RWPE1 (cell line): ENCODE measurements at places on chromosomes 1 and 21.

- peak; percentile 64 for DNase-seq
Measured at GRCh38 chr1:53541761-53542550, 82.8 kb downstream of the DMRTB1 start.

GRCh38 chr1:75690547-75690946, 34.0 kb upstream of the ACADM start:
- DNase-seq, result no peak

GRCh38 chr1:90694846-90695245, 22.3 kb downstream of the BARHL2 start:
- no peak for DNase-seq

DNA sequence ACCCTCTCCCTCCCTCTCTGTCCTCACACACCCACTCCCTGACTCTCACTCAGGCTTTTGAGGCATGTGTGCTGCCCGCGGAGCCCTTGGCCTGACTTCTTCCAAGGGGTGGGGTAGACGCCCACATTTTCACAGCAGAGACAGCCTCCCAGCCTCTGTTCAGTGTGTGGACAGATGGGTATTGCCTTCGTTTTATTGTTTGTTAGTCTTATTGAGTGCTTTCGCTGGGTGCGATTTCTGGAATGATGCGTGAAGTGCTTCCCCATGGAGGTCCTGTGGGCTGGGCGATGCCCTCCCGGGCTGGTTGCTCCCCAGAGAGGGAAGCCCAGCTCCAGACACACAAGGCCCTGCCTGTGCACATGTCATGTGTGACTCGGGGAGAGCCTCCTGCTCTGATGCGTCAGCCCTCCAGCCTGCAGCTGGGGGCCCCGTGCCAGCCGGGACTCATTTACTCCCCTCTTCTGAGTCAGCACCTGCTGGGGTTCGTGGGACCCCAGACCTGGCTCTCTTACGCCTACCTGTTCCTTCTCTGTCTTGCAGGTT, 14.7 kb downstream of the PDXK start:
- DNase-seq, result peak; percentile 38

DNA sequence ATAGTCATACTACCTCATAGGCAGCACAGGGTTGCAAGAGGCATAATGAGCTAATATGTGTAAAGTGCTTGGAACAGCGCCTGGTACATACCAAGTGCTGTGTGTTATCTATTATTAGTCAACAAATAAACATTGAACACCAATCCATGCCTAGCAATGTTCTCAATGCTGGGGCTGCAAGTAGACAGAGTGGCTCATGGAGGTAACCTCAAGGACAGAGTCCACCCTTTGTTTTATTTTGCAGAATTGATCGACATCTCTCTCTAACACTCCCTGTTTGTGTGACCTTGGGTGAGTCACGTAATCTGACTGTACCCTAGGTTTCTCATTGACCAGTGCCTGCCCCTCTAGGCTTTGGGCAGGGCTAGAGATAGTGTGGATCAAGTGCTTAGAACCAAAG, 164.0 kb upstream of the KLHDC7A start:
- no peak for DNase-seq

- no peak for DNase-seq
Measured at GRCh38 chr1:7589774-7590425, 181.2 kb upstream of the VAMP3 start.

DNA sequence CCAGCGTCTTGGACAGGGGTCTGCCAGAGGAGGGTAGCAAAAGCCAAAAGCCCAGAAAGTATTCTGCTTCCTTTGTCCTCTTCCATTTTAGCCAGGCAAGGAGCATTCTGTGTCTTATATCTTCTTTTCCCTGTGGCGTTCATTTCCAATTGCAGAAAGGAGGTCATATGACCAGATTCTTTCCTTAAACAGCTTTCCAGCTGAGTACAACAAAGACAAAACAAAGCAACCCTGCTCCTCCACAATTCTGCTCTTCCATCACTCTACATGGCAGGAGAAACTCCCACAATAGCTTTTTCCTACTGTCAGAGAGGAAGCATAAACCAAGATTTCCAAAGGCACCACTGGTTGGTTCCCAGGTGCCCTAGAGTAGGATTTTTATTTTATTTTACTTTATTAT, 19.7 kb downstream of the ENSA start:
- DNase-seq, result no peak

- no peak for DNase-seq
Measured at GRCh38 chr1:198176179-198176578, 19.4 kb downstream of the NEK7 start.

- no peak for DNase-seq
Measured at GRCh38 chr1:182450087-182450486, at the start of gene RGSL1. Gene RGSL1 (plus strand): TSS chr1:182450146. CDS start chr1:182450166, 20 bp downstream.

GRCh38 chr1:14281412-14281811, 317.1 kb upstream of the KAZN start:
- no peak for DNase-seq

GRCh38 chr1:225603538-225604354, 49.2 kb downstream of the ENAH start:
- peak; percentile 80 for DNase-seq

GRCh38 chr1:226633541-226634165, 85.1 kb downstream of the STUM start:
- DNase-seq, result no peak

DNA sequence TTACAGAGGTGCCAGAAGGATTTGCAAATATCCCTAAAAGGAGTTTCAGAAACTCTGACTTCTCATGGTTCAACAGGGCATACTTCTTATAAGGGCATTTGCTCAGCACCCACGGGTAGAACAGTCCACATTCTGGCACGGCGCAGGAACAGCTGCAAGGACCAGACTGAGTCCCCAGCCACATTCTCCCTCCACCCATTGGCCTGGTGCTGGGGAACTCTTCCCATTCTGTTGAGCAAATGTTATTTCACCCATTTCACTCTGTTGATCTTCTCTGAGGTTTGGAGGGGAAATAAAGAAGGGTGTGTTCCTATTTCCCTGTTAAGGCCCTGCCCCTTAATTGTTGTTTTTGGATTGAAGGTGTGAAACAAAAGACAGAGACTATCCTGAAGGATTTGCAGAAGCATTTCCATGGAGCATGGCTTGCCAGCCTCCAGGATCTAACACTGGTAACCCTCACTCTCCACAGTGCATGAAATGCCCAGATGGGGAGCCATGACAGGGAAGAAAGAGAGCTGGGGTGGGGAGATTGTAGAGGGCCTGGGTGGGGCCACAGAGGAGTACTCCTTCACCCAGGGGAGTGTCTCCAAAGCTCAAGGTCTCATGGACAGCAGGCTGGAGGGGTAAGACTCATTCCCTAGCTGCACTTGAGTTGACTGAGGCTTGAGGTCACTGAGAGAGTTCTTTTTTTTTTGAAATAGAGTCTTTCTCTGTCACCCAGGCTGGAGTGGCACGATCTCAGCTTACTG, 35.0 kb downstream of the INAVA start:
- DNase-seq, result no peak

DNA sequence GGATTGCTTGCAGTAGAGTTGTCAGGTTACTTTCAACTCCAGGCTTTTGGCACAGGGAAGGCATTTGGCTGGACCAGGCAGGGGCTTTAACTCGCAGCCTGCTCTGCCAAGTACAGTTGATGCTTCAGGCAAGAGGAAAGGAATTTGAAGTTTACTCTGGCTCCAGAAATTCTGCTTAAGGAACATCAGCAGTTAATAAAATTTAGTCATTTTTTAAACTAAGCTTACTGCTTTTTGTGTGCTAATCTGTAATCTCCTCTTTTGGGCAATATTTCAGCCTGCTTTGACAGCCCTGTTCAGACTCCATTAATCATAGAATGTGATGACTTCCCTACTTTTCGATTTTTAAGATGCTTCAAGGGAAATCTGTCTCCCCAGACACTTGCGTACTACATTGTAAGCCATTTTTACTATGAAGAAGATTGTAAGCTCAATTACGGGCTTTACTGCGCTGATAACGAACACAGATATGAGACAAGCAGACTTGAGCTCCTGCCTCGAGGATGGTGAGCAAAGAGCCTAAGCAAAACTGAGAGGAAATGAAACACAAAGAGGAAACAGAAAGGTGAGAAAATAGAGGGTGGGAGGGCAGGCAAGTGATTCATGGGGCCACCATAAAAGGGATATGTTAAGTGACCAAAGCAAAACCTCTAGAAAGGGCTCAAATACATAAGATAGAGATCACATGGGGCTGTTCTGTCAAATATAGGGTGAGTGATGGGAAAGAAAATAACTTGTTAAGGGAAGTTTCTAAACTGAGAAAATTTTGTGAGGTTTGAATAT, 76.6 kb upstream of the VAV3 start:
- DNase-seq, result no peak

DNA sequence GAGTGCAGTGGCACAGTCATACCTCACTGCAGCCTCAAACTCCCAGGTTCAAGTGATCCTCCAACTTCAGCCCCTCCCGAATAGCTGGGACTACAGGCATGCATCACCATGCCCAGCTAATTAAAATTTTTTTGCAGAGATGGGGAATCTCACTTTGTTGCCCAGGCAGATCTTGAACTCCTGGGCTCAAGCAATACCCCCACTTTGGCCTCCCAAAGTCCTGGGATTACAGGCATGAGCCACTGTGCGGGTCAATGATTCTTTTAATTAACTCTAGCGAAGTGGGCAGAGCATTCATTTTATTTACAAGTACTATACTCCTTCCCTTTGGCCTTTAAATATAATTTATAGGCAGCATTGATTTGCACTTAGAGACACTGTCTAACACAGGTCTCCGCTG, 2.5 kb upstream of the OTUD3 start:
- no peak for DNase-seq

- DNase-seq, result no peak
Measured at GRCh38 chr1:5951846-5952410, 40.3 kb downstream of the NPHP4 start.

GRCh38 chr21:44423312-44423821, 31.9 kb upstream of the LRRC3 start:
- no peak for DNase-seq

DNA sequence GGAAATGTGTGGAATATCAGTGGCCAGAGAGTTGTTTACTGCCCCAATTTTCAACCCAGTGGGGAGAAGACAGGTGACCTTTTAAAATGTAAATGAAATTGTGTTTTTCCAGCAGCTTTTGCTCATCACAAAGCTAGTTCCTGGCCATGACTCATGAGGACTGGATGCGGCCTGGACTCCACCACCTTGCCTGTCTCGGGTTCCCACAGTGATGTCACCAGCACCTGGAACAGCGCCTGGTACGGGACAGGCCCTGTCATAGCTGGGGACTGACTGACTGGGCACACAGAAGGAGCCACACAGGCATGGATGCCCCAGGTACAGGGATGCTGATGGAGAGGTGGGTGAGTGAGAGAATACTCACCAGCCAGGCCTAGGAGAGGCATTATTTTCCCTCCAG, 277.1 kb downstream of the AJAP1 start:
- DNase-seq, result peak; percentile 30

DNA sequence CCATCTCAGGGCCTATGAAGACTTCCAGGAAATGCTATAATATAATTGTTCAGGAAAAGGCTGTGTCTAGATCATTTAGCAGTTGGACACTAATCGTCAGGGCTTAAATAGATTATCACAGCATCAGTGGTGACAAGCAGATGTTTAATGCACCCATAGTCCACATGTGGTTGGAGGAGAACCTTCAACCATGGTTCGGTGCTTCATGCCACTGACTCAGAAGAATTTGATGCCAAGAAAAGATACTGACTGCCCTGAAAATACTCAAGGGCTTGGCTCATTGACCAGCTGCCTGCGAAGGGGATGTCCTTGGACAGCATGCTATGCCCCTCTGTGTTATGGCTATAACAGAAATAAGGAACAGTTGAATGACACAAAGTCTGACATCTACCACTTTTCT, 175.7 kb downstream of the HHIPL2 start:
- DNase-seq, result no peak

DNA sequence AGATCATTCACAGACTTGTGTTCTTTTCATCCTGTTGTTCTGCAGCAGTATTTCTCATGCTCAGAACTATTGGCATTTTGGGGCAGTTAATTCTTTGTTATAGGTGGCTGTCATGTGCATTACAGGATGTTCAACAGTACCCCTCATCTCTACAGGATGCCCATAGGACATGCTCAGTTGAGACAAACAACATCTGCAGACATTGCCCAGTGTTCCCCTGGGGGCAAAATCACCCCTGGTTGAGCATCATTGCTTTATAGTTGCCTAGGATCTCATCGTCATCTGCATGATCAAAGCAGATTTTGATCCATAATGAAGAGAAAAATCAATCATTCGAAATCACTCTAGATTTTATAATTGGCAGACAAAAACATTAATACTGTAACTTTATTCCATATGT, 222.5 kb upstream of the CACYBP start:
- no peak for DNase-seq

- DNase-seq, result no peak
Measured at GRCh38 chr1:19220991-19221390, 10.9 kb upstream of the UBR4 start.

DNA sequence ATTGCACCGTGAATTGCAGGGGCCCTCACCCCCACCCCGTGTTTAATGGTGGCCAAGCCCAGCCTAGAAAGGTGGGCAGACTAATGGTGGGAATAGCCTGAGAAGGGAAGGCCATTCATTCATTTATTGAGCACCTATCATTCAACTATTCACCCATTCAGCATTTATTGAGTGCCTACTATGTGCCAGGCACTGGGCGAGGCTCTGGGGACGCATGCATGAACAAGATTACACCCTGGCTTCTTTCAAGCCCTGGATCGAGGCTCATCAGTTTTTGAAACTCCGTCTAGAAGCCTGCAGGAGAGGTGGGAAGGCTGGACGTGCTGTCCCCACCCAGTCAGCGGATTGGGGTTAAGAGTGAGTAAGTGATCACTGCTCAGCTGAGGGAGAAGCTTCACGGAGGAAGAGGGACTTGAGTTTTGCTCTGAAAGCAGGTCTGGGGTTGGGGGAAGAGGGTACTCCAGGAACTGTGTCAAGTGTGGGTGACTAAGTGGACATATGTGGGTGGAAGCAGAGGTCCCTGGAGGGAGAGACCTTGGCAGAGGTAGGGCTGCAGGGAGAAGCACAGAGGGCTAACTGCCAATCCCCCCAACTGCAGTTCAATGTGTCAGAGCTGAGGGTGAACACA, 35.6 kb downstream of the MEF2D start:
- DNase-seq, result no peak

DNA sequence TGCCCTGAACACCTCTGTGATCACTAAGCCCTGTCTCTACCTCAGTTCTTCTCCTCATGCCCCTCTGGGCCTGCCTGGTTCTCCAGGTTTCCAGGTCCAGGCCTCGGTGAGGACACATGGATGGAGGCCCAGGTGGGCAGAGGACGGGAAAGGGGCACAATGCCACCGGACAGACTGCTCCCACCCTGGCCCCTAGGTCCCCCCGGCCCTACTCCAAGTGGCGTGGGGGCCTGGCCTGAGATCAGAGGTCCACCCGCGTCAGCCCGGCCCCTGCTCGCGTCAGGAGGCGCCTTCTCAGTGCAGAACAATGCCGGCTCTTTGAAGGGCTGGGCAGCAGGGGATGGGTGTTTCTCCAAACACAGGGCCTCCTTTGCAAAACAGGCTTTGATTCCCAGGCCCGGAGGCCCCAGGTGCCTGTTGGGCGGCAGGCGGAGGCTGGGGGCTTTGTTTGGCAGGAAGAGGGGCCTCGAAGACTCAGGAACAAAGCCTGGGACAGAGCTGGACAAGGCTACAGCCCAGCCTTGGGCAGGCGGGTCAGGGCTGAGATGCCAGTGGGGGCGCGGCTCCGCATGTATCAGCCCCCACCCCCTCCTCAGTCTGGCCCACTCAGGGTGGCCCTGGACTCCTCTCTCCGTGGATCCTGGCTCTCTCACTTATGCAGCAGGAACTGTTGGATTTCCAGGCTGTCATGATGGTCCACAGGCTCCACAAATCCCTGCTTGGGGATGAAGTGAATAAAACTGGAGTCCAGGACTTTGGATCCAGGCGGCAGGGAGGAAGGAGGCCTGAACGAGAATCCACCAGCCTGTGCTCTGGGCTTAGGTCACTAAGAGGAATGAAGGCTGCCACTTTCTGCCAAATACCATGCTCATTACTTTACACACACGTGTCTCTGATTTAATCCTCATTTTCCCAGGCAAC, 77.4 kb upstream of the SLC2A1 start:
- DNase-seq, result no peak
